ENCODE measurements at places on chromosomes 7 and 10. TPM values are rescaled to one million over a fixed set of nuclear protein-coding genes. Genes with fewer than 3 reads are reported as not detected.

The FANK1 gene
- total RNA-seq = 2.9 TPM

The GPR26 gene
- not detected for total RNA-seq

The CCL24 gene
- not detected for total RNA-seq

The CTBP2 gene
- 68.8 TPM for total RNA-seq

The CALML3 gene
- not detected for total RNA-seq

The PNLIPRP1 gene
- total RNA-seq = not detected

The SFTPA1 gene
- not detected for total RNA-seq

The COPG2 gene
- 17.4 TPM for total RNA-seq

All from mesangial cell (primary cell).